Stimulated activated CD8-positive, alpha-beta memory T cell treated with anti-CD3 and anti-CD28 coated beads, Interleukin-2, amount 100 ng/mL, for 1 hour (primary cell): ENCODE measurements at places on chromosomes 11 and 22.

- DNase-seq = no peak
Observed at GRCh38 chr11:12824281-12825041, 150.2 kb downstream of the TEAD1 start.

DNA sequence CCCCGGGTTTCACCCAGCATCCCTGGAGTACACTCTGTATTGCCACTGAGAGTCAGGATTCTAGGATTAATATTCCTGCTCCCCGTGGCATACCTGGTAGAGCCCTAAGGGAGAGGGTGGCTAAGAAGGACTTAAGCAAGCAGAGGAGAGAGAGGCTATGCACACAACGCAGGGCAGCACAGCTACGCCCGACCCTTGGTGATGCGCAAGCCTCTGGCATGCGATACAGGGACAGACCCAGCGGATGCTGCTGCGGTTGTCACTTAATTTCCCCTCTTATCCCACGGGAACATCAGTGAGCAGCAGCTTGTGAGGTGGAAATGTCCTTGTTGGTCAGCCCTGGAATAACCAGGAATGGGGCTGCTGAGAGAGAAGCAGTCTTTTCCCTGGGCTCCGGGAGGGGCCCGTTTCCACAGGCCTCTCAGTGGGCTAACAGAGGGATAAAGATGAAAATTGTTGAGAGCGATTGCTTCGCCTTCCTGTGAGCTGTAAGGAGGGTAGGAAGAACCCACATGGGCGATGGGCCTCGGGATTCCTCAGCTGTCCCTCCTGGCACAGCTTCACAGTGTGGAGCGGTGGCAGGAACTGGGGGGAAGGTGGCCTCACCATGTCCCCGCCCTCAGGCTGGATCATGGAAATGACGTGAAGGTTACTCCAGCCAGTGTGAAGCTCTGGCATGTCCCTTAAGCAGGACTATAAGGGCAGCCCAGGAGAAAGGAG is 48.4 kb upstream of the RAB1B start:
- no peak for DNase-seq

GRCh38 chr11:46275964-46276641 is 1.4 kb upstream of the CREB3L1 start:
- no peak for DNase-seq

GRCh38 chr22:29734406-29734805 is 14.6 kb downstream of the CABP7 start:
- DNase-seq = no peak

GRCh38 chr11:62372871-62373270 is 35.6 kb downstream of the ASRGL1 start:
- no peak for DNase-seq
